ENCODE measurements at places on chromosomes 4 and X.

DNA sequence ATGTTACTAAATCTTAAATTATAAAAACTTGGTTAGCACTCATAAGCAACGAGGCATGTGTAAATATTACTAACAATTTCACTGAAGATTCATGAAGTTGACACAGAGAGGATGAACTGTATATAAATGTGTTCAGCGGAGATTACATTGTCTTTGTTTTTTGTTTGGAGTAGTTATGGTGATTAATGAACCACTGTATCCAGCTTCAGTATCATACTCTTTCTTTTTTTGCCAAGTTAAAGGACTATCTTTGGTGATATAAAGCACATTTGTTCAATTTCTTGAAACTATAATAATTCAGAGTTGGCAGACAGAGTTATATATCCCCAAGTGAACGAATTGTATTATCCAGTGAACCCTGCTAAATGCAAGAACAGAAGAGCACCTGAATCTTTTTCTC, 497.6 kb downstream of the CCSER1 start:
- DNase-seq: no peak

GRCh38 chrX:133570549-133570948, 155.3 kb upstream of the GPC4 start:
- DNase-seq: no peak

GRCh38 chrX:70508296-70508911, 63.8 kb downstream of the DLG3 start:
- no peak for DNase-seq

GRCh38 chr4:83701041-83701440, 165.1 kb downstream of the GPAT3 start:
- DNase-seq: no peak

DNA sequence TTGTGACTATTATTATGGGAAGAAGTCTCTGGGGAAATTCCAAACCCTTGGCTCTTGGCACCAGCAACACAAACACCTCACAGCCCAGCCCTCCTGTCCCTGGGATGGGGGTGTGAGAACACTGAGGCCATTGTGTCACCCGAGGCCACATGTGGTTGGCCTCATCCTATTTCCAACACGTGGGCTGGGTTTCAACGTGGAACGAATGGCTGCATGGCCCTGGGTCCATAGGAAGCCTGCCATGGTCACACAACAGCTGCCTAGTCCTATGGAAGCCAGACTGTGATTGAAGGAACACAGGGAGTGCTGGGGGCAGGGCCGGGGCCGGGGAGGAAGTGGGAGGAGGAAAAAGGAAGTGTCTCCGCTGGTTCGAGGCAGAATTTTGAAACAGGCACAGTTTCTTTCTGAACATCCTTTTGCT, 10.0 kb downstream of the CLCN4 start:
- no peak for DNase-seq

DNA sequence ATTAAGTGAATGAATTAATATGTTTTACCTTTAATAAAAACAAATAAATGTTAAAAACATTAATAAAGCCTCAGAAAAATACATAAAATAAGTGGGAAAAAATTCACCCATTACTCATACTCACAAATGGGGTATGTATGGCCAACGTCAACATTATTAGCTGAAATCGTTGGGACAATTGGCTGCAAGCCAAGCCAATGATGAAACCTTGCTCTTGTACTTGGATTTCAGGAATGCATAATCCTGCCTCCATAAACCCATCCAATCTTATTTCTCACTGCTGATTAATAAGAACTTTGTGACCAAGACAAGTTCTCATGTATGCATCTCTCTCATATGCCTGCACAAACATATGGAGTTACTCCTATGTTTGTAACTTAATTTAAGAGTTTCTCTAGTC, 35.3 kb upstream of the ADAMTS3 start:
- no peak for DNase-seq

GRCh38 chrX:41827886-41828285, 95.5 kb downstream of the CASK start:
- no peak for DNase-seq

DNA sequence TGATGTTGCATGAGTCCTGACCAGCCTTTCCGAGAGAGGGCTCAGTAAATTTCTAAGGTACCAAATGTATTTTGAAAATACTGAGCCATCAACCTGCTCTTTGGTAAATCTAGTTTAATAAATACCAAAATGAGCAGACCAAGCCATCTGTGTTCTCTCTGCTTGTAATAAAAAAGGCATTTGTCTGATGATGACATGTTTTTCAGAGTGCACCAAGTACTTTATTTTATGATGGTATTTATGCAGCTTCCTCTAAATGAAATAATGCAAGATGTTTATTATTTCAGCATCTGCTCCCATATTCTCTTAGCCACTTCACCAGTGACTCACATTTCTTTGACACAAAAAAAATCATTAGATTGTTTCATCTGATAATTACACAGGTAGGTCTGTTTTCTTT, 700.5 kb downstream of the TRIML1 start:
- no peak for DNase-seq

- DNase-seq: no peak
These were observed 85.2 kb upstream of the DCLK2 start for GRCh38 chr4:149993030-149993429.

DNA sequence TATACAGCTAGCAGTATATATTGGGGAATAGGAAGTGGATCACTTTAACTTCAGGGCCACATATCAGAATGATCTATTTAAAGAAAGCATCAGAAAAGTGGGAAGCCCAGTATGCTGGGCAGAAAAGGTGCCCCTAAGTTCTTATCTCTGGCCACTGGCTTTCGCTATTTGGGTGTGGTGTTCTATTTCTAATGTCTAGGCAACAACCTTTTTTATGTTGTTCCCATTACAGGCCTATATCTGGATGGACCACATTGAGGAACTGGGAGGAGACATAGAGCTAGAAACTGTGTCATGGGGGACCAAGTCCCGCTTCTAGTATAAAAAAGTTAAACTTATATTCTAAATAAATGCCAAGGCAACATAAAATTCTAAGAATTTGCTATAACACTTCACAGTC, 935.6 kb downstream of the PDHA2 start:
- no peak for DNase-seq

DNA sequence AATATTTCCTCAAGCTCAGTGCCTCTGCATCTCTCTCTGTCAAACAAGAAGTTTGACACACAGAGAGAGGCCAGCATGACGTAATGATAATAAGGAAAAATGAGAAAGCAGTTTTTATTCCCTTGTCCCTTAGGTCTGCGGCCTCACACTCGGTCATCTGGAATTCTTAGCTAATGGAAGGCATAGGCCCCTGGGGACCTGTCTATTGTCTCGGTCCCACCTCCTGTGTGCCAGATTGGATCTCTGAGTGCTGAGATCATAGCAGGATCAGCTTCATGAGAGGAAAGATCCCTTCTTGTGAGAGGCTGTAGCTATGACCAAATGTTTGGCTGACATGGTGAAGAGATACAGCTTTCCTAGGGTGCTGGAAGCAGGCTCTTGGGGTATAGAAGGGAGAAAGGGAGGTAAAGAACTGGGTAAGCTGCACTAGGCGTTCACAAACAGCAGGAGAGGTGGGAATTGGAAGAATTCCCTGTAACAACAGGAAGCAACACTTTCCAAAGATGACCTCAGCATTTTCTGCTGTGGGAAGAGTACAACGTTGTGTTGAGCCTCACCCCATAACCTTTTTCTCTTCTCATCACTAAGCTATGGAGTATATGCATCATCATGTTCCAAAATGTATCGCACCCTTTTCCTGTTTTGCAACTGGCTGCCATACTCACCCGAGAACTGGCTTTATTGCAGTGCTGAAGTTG, 20.2 kb downstream of the TMEM31 start:
- no peak for DNase-seq

- DNase-seq: no peak
These were observed 225.5 kb downstream of the PALLD start for GRCh38 chr4:168722391-168722790.

DNA sequence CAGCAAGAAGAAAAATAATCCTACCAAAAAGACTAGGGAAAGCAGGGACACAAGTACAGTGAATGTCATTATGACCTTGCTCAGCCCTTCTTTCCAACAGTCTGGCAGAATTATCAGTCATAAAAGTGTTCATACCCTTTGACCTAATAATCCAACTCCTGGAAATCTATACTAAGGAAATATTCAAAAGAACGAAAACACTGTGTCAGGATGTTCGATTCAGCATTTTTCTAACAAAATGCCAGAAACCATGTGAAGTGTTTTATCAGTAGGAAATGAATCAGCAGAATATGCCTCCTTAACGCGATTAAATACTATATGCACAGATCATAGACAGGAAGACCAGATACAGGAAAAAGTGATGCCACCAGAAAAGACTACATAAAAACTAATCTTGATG, 16.2 kb upstream of the S100G start:
- no peak for DNase-seq

- no peak for DNase-seq
These were observed 81.0 kb upstream of the IL2 start for GRCh38 chr4:122537388-122538135.

GRCh38 chrX:14825851-14826250, 47.0 kb downstream of the FANCB start:
- DNase-seq: no peak

GRCh38 chr4:150999086-150999485, 16.0 kb downstream of the LRBA start:
- DNase-seq: no peak
